ENCODE measurements at places on chromosomes 3 and 15.

DNA sequence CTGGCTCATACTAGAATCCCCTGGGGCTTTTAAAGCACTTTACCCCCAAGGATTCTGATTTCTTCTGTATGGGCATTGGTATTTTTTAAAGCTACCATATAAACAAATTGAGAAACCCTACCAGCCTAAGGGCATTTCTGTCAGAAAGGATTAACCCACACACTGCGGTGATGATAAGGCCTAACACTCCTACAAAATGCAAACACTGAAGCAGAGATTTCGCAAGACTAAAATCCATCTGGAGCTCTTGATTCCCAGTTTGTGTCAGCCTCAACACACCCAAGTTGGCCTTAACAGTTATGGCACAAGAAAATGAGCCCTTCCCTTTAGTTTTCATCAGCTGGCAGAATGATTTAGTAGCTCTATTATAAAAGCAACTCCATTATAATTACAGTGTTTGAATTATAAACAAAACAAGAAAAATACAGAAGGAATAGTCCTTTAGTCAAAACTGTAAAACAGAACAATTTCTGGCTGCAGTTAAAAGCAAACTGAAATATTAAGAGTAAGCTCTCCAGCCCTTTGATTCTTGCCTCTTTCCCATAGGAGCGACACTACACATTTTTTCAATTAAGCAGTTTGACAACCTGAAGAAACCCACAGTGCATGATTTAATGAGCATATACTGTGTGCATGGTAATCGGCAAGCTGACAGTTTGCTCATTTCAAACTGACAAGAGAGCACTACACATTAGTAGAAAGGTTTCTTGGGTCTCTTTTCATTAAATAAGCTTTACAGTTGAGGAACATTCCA is 441.2 kb downstream of the FHIT start:
- no peak for DNase-seq

DNA sequence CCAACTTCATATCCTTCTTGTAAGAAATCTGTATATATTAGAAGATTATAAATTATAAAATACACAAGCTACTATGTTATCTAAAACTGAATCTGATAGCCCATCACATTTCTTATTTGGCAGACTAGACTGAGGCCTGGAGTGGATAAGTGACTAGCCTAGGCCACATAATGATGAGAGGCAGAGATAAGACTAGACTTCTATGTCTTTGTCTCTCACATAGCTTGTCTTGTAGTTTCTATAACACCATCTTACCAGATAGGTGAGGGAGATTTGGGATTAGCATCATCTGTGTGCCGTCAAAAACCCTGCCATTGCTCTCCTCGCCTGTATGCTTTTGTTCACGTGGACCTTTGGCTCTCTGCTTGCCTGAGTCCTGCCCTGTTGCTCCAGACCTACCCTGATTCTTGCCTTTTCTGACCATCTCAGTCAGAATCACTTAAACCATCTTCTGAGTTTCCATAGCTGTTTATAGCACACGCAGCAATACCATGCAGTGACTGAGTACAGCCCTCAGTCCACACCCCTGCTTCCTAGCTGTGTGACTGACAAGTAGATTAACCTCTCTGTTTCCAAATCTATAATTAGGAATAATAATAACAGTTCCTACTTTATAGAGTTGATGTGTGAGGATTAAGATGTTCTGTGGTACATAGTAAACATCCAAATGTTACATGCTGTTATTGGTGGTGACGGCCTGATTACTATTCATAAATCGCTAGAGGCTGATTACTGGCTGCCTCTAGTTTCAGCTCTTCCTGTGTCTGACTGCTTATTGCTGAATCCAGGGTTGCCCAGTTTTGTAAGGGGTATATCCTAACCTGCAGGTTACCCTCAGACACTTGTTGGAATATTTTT is 49.7 kb downstream of the PDE8A start:
- DNase-seq = no peak

- no peak for DNase-seq
These were observed 32.0 kb downstream of the FOXL2 start for GRCh38 chr3:138914870-138915502.

- no peak for DNase-seq
These were observed 869.0 kb downstream of the AGBL1 start for GRCh38 chr15:86948719-86949118.

GRCh38 chr15:99504823-99505551 is 60.8 kb upstream of the MEF2A start:
- DNase-seq = no peak

DNA sequence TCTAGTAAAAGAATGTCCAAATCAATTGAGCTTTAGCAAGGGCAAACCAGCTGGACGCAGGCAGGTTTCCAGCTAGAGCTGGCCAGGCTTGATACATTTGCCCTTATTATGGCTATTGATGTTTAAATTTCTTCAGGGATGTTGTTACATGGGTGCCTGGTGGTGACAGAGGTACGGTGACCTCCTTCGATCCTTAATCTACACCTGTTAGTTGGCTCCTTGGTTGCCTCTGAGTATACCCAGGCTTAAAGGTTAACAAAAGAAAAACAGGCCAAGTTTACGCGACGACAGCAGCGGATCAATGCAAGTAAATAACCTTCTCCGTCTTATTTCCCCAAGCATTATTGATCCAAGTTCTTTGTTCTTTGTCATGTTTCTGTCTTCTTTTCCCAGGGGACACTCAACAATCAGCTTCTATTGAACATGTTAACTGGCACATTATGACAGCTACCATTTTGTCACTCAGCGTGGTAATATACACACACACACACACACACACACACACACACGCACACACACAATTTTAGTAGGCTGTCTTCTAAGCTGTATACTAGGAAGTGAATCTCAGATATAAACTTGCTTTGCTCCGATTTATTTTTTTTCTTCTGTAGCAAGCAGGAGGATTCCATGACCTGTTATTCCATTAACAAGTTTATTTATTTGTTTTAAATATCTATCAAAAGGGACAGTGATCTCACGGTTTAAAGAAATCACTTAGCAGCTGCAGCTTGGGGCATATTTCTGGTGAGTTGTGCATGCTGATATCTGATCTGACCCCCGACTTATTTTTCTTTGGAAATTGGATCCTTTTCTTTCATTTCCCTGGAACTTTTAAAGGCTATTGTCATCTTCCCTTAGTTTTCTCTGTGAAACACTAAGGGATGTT is 844.7 kb downstream of the MCTP2 start:
- no peak for DNase-seq

DNA sequence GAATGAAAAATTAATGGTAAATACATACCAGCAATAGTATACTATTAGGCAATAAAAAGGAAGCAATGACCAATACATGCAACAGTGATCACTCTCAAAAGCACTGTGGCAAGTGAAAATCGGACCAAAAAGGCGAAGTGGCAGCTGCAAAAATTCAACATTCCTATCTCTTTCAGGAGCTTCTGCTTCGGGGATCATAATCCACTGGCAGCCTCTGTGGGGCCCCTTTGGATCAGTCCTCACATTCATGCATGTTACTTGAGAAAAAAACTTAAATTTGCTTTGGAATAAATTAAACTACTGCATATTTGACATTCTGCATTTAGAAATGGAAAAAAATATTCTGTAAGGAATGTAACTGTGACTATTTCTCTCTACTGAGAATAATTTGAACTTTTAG is 425.6 kb downstream of the NR2F2 start:
- DNase-seq = no peak

DNA sequence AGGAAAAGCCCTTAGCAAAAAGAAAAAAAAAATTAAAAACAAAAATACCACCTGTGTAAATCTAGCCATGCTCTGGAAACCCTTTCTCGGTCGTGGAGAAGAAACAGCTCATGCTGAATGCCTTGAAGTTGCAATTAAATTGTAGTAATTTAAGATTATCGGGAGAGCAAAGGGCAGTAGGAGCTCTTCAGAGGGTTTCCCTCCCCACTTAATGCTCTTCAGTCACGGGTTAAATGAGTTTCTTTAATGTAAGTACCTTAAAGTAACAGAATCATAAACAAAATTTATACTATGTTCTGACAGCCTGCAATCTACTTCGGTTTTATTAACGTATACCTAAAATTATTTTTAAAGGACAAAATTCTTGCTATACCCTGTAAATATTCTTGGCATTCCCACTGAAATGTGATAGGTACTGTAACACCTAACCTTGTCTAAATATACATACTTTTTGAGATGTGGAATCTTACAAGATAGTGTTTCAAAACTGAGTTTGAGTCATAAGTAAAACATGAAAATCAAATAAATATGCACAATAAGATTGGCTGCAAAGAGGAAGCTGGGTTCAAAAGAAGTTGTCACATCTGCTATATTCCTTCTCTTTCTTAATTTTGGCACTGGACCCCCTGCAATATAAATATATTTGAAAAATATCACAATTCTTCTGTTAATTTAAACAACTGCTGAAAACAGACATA is 5.3 kb downstream of the FOXP1 start:
- DNase-seq = no peak

GRCh38 chr3:2094941-2095340 is 3.7 kb upstream of the CNTN4 start:
- no peak for DNase-seq

- no peak for DNase-seq
These were observed 105.9 kb downstream of the IL1RAP start for GRCh38 chr3:190619761-190620160.

DNA sequence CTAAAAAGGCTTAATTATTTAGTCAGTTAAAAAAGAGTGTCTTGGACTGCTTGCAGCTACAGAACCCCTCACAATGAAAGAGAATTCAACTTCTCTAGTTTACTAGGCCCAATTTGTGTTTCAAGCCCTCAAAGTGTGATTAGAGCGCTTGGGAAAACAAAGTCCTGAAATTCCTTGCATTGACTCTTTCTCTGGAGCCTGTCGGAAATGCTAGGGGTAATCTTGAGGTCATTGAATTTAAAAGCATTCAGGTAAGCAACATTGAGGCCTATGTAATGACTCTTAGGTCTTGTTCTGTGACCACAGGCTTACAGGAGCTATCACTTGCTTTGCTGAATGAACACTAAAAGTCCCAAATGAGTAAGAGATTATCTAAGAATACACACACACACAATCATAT is 186.0 kb downstream of the NLGN1 start:
- DNase-seq = no peak

DNA sequence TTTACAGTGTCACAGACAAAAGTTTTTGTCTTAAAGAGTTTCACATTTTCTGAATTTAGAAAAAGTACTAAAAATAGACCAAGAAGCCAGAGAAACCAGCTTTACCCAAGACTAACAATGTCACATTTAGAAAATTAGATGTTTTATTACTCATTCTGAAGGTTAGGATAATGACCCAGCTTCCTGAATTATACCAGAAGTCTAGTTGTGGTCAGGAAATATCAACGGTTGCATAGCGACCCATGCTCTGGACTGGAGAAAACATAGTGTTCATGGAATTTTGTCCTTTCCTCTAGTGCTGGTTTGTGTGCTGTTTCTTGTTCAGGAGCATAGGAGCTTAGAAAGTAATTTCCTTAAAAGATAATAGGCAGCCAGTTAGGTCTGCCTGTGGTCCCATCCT is 59.0 kb downstream of the DPPA2 start:
- no peak for DNase-seq

DNA sequence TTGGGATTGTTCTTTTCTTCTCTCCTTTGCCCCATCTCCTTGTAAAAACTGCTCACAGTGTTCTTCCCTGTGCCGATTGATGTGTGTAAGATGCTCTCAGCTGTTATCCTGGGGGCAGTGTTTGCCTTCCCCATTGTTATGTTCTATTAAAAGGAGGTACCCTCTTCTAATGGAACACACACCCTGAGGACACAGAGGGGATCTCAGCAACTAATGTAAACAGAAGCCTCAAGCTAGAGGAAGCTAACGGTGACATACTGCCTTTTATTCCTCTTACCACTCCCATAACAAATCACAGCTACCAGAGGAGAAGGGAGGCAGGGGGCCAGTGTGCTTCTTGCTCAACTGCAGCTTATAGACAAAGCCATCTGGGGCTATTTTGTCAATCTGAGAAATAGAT is 2.2 kb downstream of the TAGLN3 start:
- DNase-seq = no peak

- DNase-seq = no peak
These were observed 110.3 kb downstream of the MYLK start for GRCh38 chr3:123773681-123774431.

- DNase-seq = no peak
These were observed 50.7 kb downstream of the ADAMTS17 start for GRCh38 chr15:100291106-100291505.

- no peak for DNase-seq
These were observed 25.2 kb downstream of the NOX5 start for GRCh38 chr15:69039516-69040225.

GRCh38 chr3:132536442-132537153 is 60.5 kb upstream of the ACKR4 start:
- DNase-seq = no peak

DNA sequence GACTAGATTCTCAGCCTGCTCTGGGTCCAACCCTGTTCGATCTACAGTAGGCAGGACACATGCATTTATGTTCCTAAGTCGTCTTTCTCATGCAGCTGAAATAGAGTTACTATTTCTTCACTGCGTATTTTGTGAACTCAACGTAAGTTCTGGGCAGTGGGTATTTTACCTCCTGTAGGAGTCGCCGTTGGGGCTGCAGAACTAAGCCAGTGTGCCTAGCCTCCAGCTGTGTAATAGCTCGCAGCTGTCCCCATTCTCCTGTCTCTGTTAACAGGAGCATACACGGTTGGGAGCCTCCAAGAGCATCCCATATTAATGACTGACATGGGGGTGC is 58.4 kb upstream of the HRH1 start:
- DNase-seq = no peak

DNA sequence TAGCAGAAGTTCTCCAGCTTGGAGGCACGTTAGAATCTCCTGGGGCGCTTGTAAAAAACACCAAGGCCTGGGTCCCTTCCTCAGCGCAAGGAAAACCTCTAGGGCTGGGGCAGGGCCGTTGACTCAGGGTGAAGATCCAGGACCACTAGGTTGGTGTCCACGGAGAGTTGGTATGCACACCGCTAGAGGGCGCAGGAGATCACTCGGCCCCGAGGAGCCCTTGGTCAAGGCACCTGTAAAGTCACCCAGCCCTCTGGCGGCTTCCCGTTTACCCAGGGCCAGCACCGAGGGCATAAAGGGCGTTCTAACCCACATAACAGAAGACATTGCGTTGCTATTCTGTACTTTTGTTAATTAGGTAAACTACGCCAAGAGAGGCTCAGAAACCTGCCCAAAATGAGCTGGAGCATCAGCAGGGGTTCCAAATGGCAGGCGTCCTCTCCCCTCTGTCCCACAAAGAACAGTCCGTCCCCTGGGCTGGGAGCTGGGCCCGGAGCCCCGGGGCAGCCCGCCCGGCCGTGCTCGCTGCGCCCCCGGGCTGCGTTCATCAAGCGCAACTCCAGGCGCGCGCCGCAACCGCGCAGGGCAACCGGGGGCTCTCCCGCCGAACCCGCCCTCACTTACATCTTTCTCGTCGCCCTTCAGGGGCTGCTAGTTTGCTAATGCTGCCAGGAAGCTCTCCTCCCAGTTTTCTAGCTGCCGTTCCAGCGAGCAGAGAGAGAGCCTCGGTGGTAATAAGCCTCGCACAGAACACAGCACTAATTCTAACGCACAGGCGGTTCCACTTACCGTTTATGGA is 332.1 kb downstream of the ARRDC4 start:
- no peak for DNase-seq

GRCh38 chr3:170144437-170144843 is 37.1 kb downstream of the PHC3 start:
- no peak for DNase-seq

Measured in coronary artery (tissue), 2 donors.